ENCODE measurements at places on chromosomes 7 and 10.

- peak; percentile 36 for DNase-seq
Measured at GRCh38 chr7:2157473-2158279, 75.1 kb downstream of the MAD1L1 start.

GRCh38 chr10:84267503-84268126 is 22.8 kb downstream of the RGR start:
- DNase-seq, result peak; percentile 67

- DNase-seq, result no peak
Measured at GRCh38 chr10:3835770-3836169, 50.8 kb upstream of the KLF6 start.

- no peak for DNase-seq
Measured at GRCh38 chr10:773562-774161, 84.2 kb upstream of the DIP2C start.

DNA sequence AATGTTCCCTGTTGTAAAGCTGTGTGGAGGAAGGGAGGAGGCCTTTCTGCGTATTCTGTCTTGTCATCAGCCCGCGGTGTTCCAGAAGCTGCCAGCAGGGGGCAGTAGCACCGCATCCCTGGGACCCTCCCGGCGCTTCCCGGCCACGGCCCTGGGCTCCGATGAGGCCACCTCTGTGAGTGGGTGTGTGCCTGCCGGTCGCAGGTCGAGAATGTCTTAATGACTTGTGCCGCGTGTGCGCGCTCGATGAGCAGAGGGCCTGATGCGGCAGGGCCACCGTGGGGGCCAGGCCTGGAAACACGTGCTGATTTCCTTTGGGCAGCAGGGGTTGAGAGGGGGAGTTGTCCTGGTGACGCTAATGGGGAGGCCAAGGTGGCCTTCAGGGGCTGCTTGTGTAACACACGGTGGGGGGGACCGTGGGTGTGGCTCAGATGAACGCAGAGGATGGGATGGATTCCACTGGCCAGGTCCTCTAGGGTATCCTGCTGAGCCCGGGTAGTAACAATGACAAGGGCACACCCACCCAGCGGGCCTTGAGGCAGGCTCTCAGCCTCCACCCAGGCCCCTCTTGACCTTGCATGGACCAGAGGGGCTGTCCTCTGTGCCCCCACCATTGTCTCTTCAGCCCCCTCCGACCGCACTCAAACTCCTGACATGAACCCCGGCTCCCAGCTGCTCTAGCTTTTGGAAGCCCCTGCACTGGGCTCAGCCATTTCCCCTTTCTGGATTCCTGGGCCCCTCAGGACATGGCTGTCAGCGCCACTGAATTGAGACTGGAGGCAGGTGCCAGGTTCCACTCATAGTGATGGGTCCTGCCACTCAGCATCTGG is 135.9 kb upstream of the PODXL start:
- peak; percentile 60 for DNase-seq

DNA sequence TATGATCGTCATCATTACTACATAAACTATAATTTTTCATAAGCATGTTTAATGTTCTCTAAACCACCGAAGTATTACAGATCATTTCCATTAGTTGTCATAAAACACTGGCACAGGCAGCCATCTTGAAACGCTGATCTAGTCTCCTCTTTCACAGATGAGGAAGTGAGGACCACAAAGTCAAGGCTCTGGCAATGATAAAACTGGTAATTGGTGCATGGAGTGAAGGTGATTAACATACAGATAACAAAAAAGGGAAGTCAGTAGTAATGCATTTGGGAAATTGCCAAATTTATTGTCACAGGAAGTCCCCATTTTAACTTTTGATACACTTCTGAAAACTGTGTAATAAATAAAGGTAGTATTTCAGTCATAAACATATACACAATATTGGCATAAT is 49.3 kb downstream of the FBXL13 start:
- no peak for DNase-seq

GRCh38 chr10:11145495-11145855 is 127.8 kb downstream of the CELF2 start:
- DNase-seq, result no peak

DNA sequence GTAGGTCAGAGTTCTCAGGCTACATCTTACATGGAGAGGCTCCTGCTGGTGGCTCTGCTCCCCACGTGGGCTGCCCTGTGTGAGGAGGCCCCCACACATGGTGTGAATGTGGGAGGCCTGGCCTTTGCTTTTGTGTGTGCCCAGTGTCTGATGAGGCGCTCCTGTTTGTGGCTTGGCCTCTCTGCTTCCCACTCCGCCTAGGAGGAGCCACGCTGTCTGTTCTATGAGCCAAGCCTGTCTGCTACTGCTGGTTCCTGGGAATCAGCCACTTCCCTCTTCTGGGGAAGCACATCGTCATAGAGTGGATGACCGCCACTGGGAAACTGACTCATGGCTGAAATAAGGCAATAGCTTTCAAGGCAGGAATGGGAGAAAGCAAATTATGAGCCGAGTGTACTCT is 87.1 kb downstream of the CYP26A1 start:
- DNase-seq, result no peak

All from adipocyte (in vitro differentiated cells).